ENCODE measurements at places on chromosomes 6 and 20.

- DNase-seq = no peak
Measured at GRCh38 chr6:14468647-14469321, 351.2 kb downstream of the CD83 start.

DNA sequence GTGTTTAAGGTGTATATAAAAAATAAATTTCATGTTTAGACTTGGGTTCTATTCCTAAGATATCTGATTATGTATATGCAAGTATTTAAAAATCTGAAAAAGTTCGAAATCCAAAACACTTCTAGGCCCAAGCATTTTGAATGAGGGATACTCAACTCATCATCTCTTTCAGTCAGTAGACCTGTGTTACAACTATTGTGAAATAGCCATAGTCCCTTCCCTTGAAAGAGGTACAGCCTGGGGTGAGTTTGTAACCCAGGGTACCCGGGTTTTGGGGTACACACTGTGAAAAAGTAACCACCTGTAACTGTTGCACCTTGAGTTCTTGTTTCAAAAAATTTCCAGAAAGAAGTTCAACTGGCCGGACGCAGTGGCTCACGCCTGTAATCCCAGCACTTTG, 76.6 kb upstream of the DOK5 start:
- no peak for DNase-seq

DNA sequence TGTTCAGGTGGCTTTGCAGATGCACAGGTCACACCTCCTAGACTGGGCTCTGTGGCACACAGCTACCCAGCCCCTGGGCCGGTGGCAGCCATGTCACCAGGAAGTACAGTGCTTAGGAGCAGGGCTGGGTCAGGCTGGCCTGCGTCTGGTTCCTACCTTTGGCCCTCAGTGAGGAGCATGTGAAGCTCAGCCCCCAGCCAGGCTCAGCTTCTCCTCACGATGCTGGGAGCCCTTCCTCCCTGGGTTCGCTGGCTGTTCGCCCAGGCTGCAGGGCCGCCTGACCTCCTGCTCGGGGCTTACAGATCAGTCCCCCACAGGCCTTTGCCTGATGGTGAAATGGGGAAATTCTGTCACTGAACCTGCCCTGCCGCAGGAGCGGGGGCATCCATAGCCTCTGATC, 23.1 kb downstream of the SPATA2 start:
- no peak for DNase-seq

GRCh38 chr6:34317172-34317477, 68.3 kb upstream of the SMIM29 start:
- no peak for DNase-seq

DNA sequence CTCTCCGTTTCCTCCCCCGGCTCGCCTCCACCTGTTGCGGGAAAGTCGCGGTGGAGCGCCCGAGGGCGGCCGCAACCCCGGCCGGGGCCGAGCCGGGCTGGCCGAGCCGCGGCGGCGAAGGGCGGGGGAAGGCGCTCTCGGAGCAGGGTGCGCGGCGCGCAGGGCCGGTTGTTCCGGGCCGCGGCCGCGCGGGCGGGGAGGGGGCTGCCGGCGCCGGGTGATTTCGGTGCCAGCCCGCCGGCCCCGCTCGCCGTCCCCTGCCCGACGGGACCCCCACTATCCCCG, 235 bp downstream of the MAP7 start:
- no peak for DNase-seq

- no peak for DNase-seq
Measured at GRCh38 chr6:76861403-76861802, 601.9 kb downstream of the HTR1B start.

DNA sequence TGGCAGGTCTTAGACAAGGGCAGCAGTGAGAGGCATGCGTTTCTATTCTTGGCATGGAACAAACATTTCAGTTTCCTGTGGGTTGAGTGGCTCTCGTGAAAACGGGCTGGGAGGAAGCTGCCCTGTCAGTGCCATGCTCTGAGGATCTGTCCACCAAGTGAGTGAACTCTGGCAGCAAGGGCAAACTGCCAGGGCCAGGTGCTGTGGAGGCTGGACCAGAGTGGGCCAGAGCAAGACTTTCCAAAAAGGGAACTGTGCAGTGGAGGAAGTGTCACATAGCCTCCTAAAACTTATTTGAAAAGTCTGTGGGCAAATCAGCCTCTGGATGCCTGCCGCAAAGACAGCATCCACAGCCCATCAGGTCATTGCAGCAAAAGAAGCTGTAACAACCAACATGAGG, 44.2 kb upstream of the TAB2 start:
- no peak for DNase-seq

DNA sequence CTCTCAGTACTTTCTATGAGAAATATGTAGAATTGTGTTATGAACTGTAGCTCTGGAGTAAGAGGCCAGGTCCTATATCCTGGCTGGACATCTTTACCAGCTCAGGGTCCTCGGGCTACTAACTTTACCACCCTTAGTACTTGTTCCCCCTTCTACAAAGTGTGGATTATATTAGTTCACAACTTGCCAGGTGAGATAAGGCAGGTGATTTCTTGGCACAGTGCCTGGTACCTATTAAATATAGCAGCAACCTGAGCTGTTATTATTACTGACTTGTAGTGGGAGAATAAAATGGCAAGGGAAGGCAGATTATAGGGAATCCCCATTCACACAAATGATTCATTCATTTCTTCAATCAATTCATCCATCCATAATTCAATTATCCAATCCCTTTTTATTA, 150.1 kb downstream of the DOK5 start:
- no peak for DNase-seq
